ENCODE measurements at places on chromosomes 11 and 22.

DNA sequence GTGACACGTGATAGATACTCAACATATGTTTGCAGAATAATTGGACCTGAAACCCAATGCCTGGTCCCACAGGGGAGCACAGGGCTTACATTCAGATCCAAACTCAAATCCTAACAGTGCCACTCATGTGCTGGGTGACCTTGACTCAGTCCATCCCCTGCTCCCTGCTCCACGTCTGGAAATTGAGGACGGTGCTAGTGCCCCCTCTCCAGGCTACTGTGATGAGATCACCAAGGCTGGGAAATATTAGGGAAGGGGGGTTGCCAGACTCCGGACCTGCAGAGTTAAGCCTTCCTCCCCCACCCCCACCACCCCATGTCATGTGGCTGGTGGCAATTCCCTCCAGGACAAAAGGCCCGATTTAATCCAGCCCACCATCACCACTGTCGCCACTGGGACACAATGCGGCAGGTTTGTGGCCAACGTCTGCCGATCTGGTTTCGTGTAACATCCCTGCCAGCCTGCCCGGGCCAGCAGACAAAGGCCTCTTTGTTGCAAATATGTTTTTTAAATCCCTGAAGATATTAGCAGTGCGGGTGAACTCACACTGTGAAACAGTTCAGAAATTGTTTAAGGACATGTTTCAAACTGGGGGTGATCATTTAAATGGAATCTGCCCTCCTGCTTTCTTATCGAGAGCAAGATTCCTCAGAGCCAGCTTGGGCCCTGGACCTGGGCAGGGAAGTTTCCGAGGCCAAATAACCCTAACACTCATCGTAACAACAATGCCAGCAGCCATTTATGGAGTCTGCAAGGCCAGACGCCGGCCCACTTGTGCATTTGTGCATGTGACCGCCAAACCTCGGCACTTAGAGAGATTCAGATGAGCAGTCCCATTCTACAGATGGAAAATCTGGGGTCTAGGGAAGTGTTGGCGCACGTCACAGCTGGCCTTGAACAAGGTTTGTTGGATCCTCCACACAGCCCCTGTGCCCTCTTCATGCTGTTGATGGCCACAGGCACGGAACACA, 19.6 kb upstream of the MN1 start:
- no peak for DNase-seq

DNA sequence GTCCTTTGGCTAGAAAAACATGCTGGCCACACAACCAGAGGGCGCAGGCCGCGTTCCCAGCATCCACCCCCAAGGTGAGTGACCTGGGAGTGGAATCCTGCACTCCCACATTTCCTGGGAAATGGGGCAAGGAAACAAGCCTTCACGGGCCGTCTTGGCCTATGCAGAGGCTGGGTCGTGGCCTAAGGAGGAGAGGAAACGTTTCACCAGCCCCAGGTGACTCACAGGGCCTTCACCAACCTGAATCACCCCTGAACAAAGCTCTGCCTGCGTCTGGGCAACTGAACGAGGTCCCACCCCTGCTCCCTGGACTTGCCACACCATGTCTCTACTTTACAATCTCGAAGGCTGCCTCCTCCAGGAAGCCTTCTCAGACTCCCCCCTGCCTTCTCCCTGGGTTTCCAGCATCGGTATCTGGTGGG, 13.2 kb downstream of the MYH9 start:
- DNase-seq, result no peak

GRCh38 chr22:30161051-30161469, 80.8 kb downstream of the HORMAD2 start:
- no peak for DNase-seq

- no peak for DNase-seq
These were observed 35.1 kb upstream of the CUL5 start for GRCh38 chr11:107973641-107974040.

DNA sequence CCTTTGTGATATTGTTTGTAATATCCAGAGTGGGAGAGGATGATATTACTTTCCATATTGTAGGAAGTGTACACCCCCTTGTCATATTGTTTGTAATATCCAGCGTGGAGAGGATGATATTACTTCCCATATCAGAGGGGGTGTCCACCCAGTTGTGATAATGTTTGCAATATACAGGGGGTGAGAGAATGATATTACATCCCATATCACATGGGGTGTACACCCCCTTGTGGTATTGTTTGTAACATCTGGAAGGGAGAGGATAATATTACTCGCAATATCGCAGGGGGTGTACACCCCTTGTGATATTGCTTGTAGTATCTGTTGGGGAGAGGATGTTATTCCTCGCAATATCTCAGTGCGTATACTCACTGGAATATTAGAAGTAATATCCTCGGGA, 61.5 kb downstream of the PRSS23 start:
- DNase-seq, result no peak

GRCh38 chr22:19164425-19164824, 14.1 kb downstream of the SLC25A1 start:
- DNase-seq, result no peak
